SHP77 treated with DMSO at 0.1 percent for 48 hours (cell line): ENCODE measurements at places on chromosomes 2 and 18.

DNA sequence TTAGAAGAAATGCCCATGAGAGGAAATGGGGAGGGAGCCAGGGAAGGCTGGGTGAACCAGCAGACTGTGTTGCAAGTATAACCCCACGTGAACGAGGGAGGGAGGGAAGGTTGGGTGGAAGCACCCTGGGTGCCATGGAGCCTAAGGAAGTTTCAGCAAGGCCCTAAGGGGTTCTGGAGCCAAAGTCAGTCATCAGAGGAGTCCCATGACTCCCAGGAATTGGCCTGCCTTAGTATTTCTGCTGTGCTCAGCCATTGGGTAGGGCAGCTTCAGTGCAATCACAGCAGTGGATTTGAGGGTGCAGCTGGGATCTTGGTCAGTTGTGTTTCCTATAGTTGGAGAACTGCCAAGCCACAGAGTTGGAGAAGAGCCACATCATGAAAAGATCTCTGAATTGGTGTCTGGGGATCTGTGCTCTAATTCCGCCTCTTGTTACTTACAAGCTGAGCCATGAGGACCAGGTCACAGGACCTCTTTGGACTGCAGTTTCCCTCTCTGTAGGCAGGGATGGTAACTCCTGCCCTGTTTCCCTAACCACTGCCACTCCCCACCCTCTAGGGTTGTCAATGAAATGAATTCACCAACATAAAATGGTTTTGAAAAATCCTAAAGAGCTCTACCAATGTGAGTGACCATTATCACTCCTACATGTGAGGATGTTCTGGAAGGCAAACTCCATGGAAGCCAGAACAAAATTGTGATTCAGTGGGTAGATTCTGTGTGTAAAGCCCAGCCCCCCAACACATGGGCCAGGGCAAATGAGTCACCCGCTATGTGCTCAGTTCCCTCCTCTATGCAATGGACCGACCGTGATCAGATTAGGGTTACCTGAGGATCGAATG is 108.9 kb downstream of the CLIP4 start:
- DNase-seq, result no peak

DNA sequence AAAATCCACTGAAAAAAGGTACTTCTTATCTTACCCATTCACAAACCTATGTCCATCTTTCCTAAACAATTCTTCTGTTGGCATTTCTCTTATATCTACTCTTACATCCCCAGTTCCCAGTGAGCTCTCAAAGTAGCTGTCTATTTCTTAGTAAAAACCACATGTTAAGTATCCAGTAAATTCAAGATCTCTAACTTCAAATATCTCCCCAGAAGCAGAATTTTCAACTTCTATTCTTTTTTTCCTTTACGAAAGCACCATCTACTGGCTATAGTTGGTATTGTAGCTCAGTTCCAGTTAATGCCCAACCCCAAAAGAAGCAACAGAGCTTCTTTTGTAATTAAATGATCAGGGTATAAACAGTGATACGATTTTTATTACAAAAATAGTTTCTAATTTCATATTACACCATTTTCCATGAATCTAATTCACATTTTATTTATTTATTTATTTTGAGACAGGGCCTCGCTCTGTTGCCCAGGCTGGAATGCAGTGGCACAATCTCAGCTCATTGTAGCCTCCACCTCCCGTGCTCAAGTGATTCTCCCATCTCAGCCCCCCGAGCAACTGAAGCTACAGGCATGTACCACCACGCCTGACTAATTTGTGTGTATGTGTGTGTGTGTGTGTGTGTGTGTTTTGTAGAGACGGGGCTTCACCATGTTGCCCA is 28.5 kb downstream of the HRH4 start:
- no peak for DNase-seq

DNA sequence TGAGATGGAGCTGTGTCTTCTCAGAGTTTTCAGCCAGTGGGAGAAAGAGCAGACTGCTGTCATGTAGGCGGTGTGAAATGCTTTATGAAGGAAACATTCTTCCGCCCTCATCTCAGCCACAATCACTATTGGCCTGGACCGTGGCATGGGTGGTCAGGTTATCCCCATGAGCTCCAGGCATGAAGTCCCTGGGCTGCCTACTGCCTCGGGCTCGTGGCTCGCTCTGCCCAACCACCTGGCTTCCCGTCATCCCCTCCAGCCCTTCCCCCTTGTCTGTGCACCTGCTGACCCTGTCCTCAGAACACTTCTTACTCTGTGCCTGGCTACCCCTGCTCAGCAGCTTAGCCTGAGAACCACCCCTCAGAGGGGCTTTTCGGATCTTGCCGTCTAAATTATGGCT is 15.5 kb downstream of the COLEC11 start:
- DNase-seq, result no peak

GRCh38 chr2:62099523-62100175 is 96.3 kb upstream of the B3GNT2 start:
- no peak for DNase-seq

GRCh38 chr2:11073251-11073650 is 82.0 kb upstream of the SLC66A3 start:
- DNase-seq, result no peak

DNA sequence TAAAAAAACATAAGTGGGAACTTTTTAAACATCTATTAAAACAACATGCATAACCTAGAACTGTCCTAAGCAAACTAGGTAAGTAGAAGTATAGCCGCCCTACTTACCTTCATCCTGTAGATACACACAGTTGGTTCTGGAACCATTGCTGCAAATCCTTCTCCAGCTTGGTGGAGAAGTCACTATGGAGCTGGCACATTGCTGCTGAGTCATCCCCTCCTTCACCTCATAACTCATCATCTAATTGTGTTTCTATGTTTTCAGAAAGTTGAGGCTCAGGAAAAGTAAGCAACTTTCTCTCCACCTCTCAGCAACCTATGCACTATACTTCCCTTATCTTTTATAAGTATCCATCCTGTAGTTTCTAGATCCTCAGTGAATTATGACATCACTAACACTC is 269.8 kb upstream of the MMADHC start:
- DNase-seq, result no peak

- no peak for DNase-seq
Measured at GRCh38 chr2:215403441-215404347, 32.2 kb downstream of the FN1 start.

- no peak for DNase-seq
Measured at GRCh38 chr2:191983591-191983990, 136.7 kb upstream of the CAVIN2 start.

- DNase-seq, result no peak
Measured at GRCh38 chr2:49780949-49781348, 626.6 kb upstream of the FSHR start.

- DNase-seq, result no peak
Measured at GRCh38 chr2:118803012-118803411, 44.4 kb downstream of the EN1 start.

DNA sequence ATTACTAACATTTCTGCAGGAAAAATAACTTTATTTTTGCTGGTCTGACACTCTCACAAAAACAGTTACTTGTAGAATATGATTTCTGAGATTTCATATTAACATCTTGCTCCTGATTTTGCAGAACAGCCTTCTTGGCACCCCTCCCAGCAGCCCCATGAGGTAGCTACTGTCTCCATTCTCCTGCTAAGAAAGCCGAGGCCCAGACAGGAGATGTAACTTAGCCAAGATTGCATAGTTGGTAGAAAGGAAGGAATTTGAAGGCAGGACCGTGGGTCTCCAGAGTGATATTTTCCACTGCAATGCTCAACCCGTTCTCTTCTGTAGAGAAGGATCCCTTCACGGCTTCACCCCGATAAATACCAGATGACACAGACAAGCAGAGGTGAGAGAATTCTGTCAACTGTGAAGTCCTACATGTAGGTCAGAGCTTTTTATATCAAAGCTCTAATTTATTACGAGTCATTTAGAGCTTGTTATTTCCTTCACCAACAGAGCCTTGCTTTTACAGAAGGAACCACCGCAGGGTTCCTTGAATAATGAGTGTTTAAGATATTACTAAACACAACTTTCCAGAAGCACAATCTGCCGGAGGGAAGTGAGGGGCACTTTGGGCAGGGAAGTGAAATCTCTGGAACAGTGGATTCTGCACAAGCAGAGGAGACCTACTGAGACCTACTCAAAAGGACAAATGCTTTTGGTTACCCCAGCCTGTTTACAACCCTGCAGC is 48.0 kb upstream of the MYCN start:
- DNase-seq, result no peak
